ENCODE measurements at places on chromosomes 7 and 10.

- DNase-seq: peak; percentile 87
Measured at GRCh38 chr7:44388089-44388970, 62.9 kb upstream of the CAMK2B start.

GRCh38 chr7:15977663-15978062, 291.2 kb upstream of the MEOX2 start:
- DNase-seq: no peak

- DNase-seq: no peak
Measured at GRCh38 chr7:636396-636795, 90.1 kb upstream of the DNAAF5 start.

DNA sequence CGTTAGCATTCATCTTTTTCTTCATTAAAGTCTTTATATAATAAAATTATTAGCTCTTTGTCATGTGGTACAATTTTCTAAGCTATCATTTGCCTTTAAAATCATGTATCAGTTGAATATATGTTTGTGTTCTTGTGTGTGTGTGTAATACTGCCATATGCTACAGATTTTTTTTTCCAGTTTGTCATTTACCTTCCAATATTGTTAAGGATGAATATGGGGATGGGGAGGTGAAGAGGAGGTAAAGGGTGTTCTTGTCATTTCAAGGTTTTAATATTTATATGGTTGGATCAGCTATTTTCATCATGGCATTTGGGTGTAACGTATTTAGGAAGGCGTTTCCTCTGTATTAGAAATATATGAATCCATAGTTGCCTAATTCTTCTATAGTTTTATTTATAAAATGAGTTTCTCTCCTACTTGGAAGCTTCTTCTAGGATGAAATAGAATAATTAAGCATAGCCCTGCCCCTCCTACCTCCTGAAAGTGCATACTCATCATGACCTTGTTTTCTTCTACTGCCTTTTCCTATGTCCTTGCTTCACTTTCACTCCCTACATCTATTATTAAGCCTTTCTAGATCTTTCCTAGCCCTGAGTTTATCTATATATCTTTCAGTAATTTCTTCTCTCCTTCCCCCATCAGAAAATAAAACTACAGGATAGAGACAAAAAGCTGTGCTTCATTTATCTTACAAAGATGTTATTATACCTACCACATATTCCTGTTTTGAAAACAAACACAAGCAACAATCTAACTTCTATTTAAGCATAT, 25.1 kb downstream of the RAB18 start:
- DNase-seq: no peak

DNA sequence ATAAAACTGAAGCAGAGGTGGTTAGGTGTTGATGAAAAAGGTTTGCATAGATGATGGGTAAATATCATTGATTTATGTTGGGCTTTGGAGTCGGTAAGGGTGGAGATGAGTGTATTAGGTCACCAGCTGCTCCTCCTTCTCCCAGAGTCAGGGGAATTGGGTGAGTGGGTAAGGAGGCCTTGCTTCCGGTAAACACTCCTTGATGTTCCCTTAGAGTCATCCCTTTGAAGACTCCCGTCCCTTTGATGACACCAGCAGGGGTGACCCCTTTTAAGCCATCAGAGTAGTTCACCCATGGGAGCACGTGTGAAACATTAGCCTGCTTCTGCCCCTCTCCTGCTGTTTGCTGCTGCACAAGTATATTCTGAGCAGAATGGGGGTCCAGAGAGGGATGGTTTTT, 92.2 kb upstream of the DKK1 start:
- no peak for DNase-seq

- DNase-seq: no peak
Measured at GRCh38 chr7:113188396-113188795, 70.0 kb upstream of the SMIM30 start.

DNA sequence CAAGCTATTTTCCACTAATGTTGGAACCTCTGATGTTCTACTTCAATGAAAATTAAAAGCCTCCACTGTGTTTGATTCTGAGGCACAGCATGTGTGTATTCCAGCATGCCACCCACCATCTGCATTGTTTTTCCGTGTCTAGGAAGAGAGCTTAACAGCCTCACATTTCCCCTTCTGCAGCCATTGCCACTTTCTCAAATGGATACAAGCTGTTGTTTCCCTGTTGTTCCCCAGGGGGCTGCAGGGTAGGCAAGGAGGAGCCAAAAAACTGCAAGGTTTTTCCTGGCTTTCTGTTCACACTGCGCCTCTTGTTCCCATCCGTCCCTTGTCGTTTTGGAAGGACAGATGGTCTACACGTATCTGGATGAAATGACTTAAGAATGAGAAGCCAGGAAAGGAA, 72.3 kb upstream of the DNAJB12 start:
- DNase-seq: peak; percentile 93

DNA sequence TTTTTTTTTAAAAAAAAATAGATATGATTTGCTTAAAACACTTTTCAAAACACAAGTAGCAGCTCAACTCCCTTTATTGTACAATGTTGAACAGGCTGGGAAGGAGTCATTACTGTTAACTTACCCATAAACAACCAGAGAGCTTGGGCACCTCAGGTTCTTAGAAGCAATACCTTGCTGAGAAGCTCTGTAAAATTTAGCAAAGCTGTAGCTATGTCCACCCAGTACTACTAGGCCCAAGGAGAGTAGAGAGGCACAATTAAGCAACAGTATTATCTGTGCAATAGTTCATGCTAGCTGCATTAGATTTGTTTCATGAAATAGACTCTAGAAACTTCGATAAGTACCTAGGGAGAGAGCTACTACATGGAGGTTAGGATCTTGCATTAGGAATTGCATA, 32.0 kb downstream of the SEMA3A start:
- no peak for DNase-seq

- DNase-seq: no peak
Measured at GRCh38 chr10:8075282-8076260, 21.1 kb downstream of the GATA3 start.

GRCh38 chr10:30510184-30510931, 76.4 kb downstream of the MAP3K8 start:
- DNase-seq: no peak

- DNase-seq: no peak
Measured at GRCh38 chr10:4867520-4868356, 41.7 kb downstream of the AKR1E2 start.

- no peak for DNase-seq
Measured at GRCh38 chr7:45663167-45663921, 89.2 kb downstream of the ADCY1 start.

GRCh38 chr10:101887775-101888174, 44.2 kb upstream of the KCNIP2 start:
- DNase-seq: no peak

GRCh38 chr10:7258948-7259523, 151.8 kb downstream of the SFMBT2 start:
- DNase-seq: no peak

DNA sequence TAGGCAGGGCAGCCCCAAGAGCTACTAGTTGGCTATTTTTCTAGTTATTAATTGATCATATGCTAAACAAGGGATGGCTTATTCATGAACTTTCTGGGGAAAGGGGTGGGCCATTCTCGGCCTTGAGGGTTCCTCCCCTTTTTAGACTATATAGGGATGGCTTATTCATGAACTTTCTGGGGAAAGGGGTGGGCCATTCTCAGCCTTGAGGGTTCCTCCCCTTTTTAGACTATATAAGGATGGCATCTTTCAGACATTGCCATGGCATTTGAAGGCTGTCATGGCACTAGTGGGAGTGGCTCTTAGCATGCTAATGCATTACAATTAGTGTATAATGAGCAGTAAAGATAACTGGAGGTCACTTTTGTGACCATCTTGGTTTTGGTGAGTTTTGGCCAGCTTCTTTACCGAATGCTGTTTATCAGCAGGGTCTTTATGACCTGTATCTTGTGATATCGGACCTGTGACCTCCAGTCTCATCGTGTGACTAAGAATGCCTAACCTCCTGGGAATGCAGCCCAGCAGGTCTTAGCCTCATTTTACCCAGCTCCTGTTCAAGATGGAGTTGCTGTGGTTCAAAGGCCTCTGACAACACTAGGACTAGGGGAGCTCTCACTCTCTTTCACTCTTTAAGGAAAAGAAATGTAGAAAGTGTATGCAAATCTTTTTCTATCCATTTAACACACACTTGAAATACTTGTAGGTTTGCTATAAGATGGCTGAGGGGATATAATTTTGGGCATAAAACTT, 7.8 kb downstream of the FHIP2A start:
- DNase-seq: no peak

DNA sequence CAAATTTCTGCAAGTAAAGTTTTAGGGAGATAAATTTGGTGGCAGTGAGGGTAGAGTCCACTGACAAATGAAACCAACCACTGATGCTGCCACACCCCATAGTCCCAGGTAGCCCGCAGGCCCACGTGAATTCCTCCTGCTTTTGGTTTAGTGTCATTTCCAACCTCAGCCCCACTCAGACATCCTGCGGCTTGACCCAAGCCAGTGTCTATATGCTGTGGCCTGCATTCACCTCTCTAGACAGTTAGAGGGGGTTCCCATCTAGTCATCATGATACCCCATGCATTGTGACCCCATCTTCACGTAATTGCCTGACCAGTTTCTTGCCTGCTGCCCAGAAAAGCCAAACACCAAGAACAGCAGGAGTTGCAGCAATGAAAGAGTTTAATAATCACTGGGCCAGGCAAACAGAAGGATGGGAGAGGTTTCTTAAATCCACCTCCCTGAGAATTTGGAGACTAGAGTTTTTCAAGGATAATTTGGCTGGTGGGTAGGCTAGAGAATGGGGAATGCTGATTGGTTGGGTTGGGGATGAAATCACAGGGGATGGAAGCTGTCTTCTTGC, 332.0 kb upstream of the GALNT17 start:
- no peak for DNase-seq

- no peak for DNase-seq
Measured at GRCh38 chr10:92627845-92628480, 35.0 kb downstream of the KIF11 start.

GRCh38 chr10:131577178-131577555, 265.6 kb upstream of the TCERG1L start:
- no peak for DNase-seq

DNA sequence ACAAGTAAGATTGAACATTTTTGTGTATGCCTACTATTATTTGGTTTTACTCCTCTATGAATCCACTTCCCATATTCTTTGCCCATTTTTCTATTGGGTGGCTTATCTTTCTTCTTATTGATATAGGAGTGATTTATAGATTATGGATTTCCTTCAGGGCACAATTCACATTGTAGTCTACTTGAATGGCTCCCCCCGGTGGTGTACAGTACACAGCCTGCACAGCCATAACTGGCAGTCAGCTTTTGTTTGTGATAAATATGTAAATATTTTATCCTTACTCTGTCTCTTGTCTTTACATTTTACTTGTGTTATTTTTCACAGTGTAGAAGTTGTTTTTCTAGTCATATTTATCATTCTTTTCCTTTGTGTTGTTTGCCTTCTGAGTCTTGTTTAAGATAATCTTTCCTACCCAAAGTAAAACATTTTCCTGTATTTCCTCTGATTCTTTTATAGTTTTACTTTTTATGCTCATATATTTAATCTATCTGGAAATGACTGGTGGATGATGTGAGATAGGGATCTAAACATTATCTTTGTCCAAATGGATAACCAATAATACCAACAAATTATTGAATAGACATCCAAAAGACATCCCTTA, 23.9 kb upstream of the CALD1 start:
- no peak for DNase-seq

DNA sequence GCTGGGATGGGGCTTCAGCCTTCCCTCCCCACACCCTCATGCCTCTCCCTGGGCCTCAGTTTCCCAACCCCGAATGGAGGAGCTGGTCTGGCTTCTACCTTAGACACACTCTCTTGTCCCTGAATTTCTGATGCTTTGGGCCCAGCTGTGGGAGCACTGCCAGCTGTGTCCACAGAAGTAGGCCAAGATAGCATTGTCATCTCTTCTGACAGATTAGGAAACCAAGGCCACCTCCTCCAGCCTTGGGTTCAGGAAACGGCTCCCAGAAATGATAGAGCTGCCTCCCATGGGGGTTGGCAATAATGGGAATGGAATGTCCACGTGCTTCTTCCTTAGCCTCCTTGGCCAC, 1.3 kb downstream of the PPIF start:
- DNase-seq: no peak

DNA sequence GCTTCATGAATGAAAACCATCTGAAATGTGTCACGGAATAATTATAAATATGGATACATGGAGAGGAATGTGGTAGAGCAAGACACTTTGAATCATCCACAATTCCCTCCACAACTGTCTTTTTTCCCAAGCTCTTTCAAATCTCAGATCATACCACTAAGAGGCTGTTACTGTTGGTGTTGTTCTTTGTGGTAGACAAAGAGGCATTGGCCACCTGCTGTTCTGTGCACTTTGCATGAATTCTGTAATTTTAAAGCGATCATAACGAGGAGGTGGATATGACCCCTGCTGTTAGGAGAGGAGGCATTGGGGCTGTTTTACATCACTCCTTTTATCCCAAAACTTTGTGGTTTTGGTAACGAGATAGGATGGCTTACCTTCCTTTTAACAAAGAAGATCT, 141.2 kb upstream of the KLF6 start:
- DNase-seq: no peak

DNA sequence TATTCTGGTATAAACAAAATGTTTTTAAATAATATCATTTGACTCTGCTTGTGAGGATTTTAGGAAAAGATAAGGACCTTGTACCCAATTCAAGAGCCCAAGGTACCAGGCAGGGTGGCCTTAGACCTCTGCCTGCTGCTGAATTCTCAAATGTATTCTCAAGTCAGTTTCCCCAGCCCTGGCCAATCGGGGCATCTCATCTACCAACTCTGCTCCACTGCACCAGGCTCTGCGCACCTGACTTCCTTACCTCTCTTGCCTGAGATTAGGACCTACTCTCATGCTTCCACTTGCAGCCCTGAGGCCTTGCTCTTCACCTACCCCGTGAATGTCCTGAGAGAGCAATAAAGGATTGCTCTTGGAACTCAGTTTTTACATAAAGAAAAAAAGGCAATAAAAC, 69.6 kb upstream of the EZH2 start:
- DNase-seq: no peak

GRCh38 chr7:46742601-46743000, 821.5 kb upstream of the IGFBP3 start:
- no peak for DNase-seq

GRCh38 chr10:3563298-3563697, 221.7 kb downstream of the KLF6 start:
- DNase-seq: no peak

DNA sequence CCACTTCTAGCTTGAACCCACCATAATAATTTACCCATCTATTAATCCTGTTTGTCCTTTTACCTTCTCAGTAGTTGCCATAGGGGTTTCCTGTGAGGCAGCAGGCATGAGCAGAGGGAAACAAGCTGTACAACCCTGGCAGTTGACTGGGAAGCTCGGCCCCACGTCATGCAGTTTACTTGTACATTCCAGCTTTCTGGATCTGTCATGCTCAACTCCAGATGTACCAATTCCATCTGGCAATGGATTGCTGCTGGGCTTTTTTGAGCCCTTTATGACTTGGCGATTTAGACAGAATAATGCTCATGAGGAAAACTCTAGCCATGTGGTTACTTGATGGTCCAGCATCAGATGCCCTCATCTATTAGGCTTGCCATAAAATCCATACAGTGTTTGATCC, 112.5 kb downstream of the GNAI1 start:
- no peak for DNase-seq

GRCh38 chr10:8122611-8123369, 68.3 kb downstream of the GATA3 start:
- no peak for DNase-seq

GRCh38 chr7:20053334-20054104, 163.7 kb downstream of the MACC1 start:
- DNase-seq: no peak

GRCh38 chr10:48604991-48605508, at the start of gene ARHGAP22:
Gene ARHGAP22 (minus strand): TSS chr10:48605073. CDS start chr10:48604796, 277 bp downstream.
- no peak for DNase-seq

- DNase-seq: no peak
Measured at GRCh38 chr10:51162002-51162401, 87.7 kb downstream of the PRKG1 start.

All from cerebellar nuclear complex (tissue), 1 donor.